ENCODE measurements at places on chromosomes 2 and 18.

GRCh38 chr2:161578998-161579397, 45.2 kb upstream of the SLC4A10 start:
- DNase-seq: no peak

- no peak for DNase-seq
Observed at GRCh38 chr2:10568736-10569432, 120.8 kb upstream of the ODC1 start.

- DNase-seq: no peak
Observed at GRCh38 chr2:176699644-176700043, 430.4 kb downstream of the MTX2 start.

- no peak for DNase-seq
Observed at GRCh38 chr2:205193836-205194228, 488.5 kb upstream of the NRP2 start.

DNA sequence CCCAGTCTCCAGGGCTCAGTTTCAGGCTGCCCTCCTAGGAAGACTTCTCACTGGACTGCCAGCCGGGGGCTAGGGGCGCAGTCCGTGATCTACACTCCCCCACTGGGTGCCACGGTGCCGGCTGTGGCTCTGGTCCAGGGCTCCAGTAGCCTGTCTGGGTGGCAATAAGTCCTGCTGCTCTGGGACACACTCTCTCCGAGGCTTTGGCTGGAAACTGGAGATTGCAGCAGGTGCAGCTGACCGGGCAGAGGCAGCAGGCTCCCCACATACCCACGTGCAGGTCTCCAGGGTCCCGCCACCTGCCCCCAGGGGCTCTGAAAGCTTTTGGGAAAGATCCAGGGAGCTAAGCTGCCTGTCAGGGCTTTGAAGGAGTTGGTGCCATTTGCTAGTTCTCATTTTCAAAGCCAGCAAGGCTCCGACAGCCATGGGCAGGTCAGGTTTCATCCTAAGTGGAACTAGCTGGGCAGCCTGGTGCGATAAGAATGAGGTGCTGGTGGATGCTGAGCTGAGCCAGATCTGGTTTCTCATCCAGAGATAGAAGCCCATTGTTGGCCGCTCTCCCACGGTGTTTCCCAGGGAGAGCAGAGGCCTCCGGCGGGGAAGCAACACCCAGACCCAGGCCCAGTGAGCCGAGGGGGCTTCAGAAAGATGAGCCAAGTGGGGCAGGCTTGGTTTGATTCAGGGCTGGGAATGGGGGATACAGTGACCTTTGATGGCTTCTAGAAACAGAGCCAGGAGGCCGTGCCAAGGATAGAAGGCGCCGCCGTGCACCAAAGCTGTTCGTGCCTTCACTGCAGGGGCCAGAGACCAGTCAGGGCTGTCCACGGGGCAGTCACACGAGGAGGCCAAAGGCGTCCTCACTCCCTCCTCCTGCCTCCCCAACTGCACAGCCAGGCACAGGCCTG, 141.7 kb upstream of the GPC1 start:
- DNase-seq: no peak

- DNase-seq: no peak
Observed at GRCh38 chr2:174436351-174436750, 40.8 kb downstream of the SCRN3 start.

GRCh38 chr2:41990688-41991087, 57.1 kb upstream of the PKDCC start:
- no peak for DNase-seq

- no peak for DNase-seq
Observed at GRCh38 chr2:109311771-109312170, 182.8 kb downstream of the SH3RF3 start.

DNA sequence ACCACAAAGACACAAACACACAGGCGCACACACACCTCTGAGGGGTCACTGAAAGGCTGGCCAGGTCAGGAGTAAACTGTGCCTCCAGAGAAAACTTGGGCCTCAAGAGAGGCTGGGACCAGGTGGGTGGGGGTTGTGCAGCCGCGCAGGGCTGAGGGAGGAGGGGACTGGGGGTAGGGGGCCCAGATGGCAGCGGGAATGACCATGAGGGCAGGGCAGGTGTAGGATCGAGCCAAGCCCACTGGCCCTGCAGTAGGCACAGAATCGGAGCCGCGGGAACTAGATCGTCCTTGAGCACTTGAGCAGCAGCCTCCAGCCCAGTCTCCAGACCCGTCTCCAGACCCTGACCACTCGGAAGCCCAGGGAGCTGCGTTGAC, 36.8 kb downstream of the ANKMY1 start:
- DNase-seq: no peak

- no peak for DNase-seq
Observed at GRCh38 chr2:212073360-212073759, 465.2 kb downstream of the ERBB4 start.

- peak; percentile 8 for DNase-seq
Observed at GRCh38 chr2:67879586-67880290, 183.1 kb downstream of the C1D start.

- no peak for DNase-seq
Observed at GRCh38 chr2:108492364-108492763, 41.9 kb upstream of the LIMS1 start.

GRCh38 chr2:215880970-215881369, 132.4 kb downstream of the MREG start:
- DNase-seq: peak; percentile 65

GRCh38 chr2:145595296-145595695, 1075.4 kb upstream of the ZEB2 start:
- no peak for DNase-seq

DNA sequence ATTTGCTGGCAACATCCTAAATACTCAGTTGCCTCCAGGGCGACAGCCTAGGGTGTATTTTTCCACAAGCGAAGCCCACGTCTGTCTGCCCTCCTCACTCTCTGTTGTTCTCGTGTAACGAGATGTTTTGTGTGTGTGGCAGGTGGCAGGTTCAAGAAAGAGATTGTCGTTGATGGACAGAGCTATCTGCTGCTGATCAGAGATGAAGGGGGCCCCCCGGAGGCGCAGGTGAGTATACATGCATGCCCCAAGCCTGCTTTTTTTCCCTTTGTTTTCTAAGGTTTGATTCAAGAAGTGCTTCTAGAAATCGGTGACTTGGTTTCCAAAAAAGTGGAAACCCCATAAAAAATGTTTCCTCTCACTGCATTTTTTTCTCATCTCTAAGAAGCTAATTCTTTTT, 247.0 kb downstream of the AGAP1 start:
- DNase-seq: peak; percentile 17

GRCh38 chr2:176178038-176178756, 10.3 kb upstream of the HOXD1 start:
- no peak for DNase-seq

DNA sequence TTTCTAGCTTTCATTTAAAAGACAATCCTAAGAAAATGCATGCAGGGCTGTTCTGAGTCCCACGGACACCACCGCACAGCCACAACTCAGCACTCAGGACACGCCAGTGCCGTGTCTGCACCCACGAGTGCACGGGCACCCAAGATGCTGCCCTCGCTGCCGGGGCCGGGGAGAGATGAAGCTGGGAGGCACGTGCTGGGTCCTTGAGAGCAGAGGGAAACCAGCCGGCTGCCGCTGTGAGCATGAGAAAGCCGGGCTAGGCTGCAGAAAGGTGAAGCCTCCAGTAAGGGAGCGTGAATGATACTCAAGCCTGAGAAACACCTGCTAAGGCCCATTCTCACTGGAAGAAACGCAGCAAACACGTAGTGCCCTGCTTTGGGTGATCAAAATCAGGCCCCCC, 4.8 kb downstream of the COPS9 start:
- no peak for DNase-seq

DNA sequence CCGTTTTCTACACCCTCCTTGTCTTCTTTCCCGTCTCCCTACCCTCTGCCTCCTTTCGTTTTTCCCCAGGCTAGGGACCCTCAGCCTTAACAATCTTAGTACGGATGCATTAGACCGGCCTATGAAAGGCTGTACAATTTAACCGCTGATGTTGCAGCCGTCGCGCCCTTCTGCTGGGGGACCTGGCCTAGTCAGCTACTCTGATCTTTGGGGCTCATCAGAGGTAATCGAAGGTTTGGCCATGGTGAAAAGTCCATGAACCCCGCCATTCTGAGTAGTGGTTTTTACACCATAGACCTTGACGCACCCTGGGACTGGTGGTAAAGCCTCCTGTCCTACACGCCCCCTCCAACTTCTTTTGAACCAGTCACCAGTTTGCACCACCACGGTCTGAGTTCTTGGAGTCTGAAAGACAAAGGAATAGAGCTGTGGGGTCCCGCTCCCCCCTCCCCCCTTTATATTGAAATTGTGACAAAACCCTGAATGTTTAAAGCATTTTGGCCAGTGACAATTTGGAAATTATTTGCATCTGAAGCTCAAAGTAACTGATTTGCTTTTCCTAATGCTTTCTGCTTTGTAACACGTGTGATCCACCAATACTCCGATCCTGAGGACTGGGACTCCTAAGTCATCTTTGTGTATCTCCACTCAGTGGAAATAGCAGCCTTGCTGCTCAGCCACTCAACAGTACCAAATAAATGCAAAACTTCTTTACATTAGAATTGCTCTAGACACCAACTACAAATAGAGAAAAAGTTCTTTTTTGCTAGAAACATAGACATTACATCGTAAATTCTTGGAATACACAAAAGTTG, 642 bp upstream of the SRSF7 start:
- DNase-seq: no peak

DNA sequence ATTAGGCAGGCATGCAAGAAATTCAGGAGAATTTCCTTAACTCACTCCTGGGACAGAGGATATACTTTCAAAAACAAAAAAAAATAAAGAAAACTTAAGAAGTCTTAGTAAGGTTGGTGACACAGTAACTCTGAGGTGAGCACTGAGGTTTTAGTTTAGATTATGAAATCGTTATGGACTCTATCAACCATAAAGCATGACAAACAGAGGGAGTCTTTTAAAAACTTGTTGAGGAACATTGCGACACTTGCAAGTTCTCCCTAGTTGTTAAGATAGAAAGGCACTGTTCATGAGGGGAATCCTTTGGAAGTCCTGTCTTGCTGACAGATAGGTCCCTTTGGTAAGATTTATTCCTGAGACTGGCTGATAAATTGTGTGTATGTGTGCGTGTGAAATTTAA, 194.3 kb upstream of the ERBB4 start:
- no peak for DNase-seq

- no peak for DNase-seq
Observed at GRCh38 chr2:19902216-19902740, 495 bp upstream of the TTC32 start.

DNA sequence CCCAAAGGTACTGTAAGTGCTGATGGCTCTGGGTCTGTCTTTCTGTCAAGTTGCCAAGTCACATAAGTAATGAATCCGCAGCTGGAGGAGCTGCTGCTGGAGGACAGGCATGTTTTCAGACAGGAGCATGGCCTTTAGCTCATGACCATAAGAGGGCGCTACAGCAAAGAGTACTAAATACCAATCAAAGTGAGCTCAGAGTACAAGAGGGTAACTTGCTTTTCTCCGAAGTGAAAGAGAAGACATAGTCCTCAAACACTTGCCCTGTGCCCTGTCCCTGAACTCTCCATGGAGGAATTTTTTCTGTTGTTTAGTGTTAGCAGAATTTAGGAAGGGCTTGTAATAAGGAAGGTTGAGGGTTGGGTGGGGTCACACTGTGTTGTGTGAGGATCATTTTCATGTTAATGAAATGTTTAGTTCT, 58.0 kb upstream of the EML6 start:
- DNase-seq: peak; percentile 60

DNA sequence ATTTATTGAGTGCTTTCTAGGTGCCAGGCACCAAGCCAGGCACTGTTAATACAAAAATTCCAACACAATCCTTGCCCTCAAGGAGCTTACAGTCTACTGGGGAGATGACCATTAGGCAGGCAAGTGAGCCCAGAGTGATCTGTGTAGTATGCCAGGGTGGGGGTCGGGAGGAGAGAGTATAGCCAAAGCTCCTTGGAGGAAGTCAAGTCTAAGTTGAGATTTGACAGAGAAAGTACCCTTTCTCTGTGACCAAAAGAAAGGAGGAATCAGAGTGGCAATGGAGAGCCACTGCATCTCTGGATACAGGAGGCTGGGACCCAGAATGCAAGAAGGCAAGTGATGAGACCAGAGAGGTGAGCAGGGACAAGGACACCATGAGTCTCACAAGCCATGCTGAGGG, 7.5 kb downstream of the ANKRD53 start:
- no peak for DNase-seq

DNA sequence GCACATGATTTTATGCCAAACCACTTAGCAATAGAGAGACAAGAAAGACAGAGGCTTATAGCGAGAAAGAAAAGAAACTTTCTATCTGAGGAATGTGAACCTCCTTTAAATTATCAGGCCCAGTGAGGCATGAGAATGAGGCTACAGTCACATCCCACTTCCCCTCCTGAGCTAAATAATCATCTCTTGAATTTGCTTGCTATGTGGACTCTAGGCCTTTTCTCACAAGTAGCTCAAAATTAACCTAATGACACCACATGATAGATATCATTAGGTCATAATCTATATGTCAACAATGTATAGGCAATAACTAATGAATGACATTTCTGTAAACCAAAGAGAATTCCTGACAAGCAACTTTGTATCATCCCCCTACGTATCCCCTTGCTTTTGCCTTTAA, 301.5 kb upstream of the MGAT5 start:
- no peak for DNase-seq

- no peak for DNase-seq
Observed at GRCh38 chr18:8856769-8857393, 151.5 kb downstream of the MTCL1 start.

DNA sequence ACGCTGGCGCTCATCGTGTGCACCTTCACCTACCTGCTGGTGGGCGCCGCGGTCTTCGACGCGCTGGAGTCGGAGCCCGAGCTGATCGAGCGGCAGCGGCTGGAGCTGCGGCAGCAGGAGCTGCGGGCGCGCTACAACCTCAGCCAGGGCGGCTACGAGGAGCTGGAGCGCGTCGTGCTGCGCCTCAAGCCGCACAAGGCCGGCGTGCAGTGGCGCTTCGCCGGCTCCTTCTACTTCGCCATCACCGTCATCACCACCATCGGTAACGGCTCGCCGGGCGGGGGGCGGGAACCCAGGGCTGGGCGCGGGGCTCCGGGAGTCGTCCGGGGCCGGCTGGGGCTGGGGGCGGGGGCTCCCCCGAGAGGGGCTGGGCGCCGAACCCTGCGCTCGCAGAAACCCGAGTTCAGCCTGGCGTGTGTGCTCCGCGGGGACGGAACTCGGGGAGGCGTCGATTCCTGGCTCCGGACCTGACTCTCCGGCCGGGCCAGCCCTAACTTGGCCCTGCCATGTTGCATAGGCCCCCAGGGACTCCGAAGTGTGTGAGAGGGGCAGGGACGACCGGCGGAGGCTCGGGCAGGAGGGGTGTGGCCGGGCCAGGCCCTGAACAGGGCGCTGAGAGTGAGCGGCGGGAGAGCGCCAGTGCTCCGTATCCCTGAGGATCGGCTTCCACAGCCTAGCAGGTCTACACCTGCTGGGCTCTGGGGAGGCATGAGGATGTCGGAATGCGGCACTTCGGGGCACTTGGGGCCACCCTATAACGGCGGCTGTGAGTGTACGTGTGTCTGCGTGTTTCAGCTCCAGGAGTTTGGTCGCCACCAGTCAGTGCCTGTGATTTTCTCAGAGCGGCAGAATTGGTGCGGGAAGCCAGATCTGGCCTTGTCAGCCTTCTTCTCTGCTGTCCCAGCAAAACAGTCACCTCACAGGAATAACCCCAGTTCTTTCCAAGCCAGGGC, 651 bp downstream of the KCNK3 start:
- DNase-seq: no peak
